Gastrocnemius medialis (tissue), 4 donors: ENCODE measurements at places on chromosomes 7 and 10. TPM values are rescaled to one million over a fixed set of nuclear protein-coding genes. Genes with fewer than 3 reads are reported as not detected.

DNA sequence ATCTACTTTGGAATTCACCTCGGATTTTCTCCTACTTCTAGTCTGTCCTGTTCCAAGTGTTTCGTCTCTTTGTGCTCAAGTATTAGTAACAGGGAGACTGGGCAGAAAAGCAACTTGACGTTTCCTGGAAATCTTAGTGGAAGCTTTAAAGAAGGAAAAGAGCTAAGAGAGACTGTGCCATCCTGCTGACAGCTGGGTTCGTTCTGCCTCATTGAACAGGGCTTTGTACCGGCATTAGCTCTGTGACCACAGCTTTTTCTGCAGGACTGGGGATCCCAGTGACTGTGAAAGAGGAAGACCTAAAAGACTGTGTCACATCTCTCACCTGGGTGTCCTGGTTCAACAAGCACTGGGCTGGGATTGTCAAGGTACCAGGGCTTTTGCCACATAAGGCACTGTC, 70.8 kb upstream of the CDCA7L start:
- no peak overlapping the region for H3K27ac ChIP-seq
- no peaks in the 10 kb centered on the region for H3K36me3 ChIP-seq
- no peak for DNase-seq
- no peaks in the 10 kb centered on the region for H3K4me1 ChIP-seq

- no peaks in the 10 kb centered on the region for H3K36me3 ChIP-seq
- H3K4me3 ChIP-seq = no peak overlapping the region
- no peaks in the 10 kb centered on the region for H3K4me1 ChIP-seq
- no peak overlapping the region for H3K27ac ChIP-seq
- DNase-seq = no peak
- H3K27me3 ChIP-seq = no peaks in the 10 kb centered on the region
Measured at GRCh38 chr10:110360857-110361474, 56.2 kb upstream of the SMNDC1 start.

DNA sequence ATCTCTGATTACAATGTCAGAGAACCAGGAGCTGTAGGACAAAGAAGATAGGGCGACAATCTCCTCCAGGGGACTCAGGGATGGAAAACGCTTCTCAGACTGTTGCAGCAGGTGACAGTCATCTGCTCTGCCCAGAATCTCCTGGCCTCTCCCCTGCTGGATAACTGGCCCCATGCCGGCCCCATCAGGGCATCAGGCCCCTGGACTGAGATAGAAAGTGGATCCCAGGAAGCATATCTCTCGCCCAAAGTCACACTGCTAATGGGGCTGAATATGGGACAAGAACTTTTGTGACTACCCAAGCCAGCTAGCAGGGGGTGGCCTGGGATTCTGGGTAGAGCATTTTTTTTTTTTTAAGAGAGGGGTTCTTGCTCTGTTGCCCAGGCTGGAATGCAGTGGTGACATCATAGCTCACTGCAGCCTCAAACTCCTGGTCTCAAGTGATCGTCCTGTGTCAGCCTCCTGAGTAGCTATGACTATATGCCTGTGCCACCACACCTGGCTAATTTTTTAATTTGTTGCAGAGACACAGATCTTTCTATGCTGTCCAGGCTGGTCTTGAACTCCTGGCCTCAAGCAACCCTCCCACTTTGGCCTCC, 20.5 kb upstream of the MLXIPL start:
- DNase-seq = no peak
- no peak overlapping the region for H3K4me3 ChIP-seq

Gene COBL
- total RNA-seq = 84.5 TPM

DNA sequence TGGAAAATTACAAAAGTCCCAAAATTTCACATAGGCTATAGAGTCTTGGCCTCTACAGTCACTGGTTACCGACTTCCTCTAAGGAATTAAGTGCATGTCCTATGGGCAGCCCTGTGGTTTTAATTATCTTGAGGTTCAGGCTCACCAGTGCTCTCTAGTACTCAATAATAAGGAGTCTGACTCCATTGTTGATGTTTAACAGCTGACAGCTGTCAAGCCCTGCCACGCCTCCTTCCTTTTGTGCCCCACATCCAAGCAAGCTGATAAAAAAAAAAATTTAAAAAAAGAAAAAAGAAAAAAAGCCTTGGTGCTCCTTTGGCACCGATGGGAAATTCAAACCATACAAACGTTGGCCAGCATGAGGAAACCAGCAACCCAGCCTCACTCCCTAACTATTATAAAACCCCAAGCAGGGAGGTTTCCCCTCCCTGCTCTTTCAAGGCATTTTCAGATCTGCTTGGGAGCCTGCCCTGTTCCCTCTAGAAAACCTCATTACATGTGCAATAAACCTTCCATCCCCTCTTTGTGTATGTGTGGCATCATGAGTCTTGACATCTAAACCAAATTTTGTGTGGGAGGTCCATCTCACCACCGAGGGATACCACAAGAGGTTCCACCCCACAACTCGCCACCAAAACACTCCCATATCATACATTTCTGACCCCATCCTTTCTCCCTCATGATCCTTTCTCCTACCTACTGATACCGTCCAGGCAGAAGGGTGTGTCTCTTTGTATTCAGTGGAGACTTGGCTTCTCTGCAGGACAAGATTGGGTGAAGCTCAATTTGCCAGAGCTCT, 70.9 kb upstream of the CCDC71L start:
- no peak for DNase-seq
- H3K4me1 ChIP-seq = no peaks in the 10 kb centered on the region
- no peaks in the 10 kb centered on the region for H3K27me3 ChIP-seq
- no peak overlapping the region for H3K4me3 ChIP-seq
- H3K27ac ChIP-seq = peak overlapping the region; percentile 31

Gene FOXP2
- 7.9 TPM for total RNA-seq

DNA sequence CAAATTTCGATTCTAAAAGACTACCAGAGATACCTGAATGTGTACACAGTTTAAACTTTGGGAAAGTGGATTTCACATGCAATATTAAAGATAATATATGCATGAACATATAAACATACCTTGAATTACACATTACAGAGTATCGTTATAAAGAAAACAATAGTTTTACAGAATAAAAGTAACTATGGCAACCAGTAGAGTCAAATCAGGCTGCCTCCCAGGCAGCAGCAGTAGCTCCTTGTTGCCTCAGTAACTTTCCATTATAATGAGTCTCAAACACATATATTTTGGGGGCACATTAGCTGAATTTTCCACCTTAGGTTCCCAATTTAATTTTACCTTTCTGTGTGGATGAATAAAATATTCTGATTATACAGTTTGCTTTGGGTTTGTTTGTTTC, 164.4 kb upstream of the FEZF1 start:
- H3K4me1 ChIP-seq = no peaks in the 10 kb centered on the region
- no peak for DNase-seq
- H3K4me3 ChIP-seq = no peak overlapping the region
- no peaks in the 10 kb centered on the region for H3K27me3 ChIP-seq
- H3K36me3 ChIP-seq = no peaks in the 10 kb centered on the region

GRCh38 chr10:79184145-79184625, 115.4 kb downstream of the ZMIZ1 start:
- H3K27me3 ChIP-seq = no peaks in the 10 kb centered on the region
- DNase-seq = no peak
- no peak overlapping the region for H3K4me3 ChIP-seq
- H3K4me1 ChIP-seq = peaks cover 42% of the 10 kb centered on the region
- H3K36me3 ChIP-seq = no peaks in the 10 kb centered on the region
